ENCODE measurements at places on chromosomes 3 and 15. TPM values are rescaled to one million over a fixed set of nuclear protein-coding genes. Genes with fewer than 3 reads are reported as not detected.
A peak's percentile ranks its signal among the peaks of the same experiment; 100 is the strongest.

DNA sequence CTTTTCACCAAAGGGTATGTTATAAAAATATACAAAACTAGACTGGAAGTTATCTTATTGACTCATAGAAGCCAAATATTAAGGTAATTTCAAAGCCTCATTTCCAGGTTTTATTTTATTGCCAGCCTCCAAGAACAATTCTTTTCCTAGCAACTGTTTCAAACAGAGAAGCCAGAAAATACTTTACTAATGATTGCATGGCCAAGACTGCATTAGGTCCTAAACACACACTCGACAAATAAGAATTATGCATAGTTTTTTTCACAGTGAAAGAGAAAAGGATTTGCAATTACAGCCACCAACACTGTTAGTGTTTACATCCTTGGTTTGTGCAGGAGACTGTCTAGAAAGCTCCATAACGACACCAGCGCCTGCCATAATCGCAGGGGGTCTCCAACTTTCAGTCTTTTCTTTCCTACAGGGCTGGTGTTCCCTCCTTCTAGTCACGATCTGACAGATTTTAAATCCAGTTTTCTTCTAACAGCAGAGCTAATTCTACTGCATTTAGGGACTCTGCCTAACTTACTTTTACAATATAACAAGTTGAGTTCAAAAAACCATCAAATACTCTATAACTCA lies 58.1 kb downstream of the CLASP2 start:
- DNase-seq = peak; percentile 30

RPL32 gene
- 947 TPM for polyA plus RNA-seq

DNA sequence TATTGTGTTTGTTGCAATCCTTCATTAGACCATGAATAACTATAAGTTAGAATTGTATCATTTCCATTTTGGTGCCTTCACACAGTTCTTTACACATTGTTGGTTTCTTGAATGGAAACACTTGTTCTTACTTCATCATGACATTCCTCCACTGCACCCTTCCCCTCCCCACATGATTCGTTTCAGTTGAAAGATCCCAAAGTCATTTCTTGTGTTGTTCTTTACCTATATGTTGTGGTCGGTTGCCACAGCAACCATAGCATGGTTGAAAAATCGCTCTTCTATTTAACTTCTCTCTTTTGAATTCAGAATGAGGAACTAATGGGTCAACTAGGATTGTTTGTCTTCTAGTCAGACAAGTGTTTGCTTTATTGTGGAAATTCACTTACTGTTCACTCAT lies 103.3 kb downstream of the IL1RAP start:
- DNase-seq = no peak

DNA sequence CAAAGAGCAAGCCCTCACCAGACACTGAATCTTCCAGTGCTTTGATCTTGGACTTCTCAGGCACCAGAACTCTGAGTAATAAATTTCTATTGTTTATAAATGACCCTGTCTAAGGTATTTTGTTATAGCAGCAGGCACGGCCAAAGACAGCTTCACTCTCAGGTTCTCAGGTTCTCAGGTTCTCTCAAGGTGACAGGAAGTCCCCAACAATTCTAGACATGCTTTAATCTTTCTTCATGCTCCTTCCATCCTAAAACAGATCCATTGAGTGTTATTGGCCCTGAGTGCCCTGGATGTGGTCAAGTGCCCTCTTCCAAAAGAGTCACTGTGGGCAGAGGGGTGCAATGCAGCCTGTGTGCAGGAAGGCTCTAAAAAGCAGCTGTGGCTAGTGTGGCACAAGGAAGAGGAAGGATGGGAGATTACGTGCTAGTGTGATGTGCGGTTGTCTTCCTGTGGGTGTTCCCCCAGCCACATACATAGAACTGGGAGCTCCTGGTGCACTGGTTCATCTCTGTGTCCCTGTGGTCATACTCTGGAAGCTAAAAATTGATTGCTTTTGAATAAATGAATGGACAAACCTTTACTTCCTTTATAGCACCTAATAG lies 11.0 kb upstream of the RAB7A start:
- no peak for DNase-seq

DNA sequence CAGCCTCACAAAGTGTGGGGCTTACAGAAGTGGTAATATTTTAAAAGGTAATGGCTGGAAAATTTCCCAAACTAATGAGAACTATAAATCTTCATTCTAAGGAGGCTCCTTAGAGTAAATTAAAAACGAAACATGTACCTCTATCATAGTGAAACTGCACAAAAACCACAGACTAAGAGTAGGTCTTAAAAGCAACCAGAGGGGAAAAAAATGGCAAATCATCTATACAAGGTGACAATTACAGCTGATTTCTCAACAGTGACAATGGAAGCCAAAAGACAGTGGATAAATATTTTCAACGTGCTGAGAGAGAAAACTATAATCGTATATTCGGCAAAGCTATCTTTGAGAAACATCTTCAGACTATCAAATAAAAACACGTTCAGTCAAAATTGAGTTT lies 20.6 kb downstream of the HEG1 start:
- no peak for DNase-seq
